ENCODE measurements at places on chromosomes 1 and 21.

DNA sequence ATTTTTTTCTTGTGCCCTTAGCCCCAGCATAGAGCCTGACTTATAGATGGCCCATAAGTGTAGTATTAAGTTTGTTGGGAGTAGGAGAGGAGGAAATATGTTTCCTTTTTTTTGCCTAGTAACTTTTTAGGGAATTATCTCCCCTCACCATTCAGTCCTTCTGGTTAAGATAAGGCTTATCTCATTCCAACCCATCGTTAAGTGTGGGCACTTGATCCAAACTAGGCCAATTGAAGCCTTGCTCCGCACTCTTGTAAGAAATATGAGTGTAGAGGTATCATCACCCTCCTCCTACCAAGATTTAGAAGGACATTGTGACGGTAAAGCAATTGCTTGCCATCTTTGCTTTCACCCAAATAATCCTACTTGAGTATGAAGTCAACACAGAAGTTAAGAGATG is 8.8 kb upstream of the FGGY start:
- no peak for DNase-seq
- no peaks in the 10 kb centered on the region for H3K4me1 ChIP-seq
- no peak overlapping the region for H3K4me3 ChIP-seq

DNA sequence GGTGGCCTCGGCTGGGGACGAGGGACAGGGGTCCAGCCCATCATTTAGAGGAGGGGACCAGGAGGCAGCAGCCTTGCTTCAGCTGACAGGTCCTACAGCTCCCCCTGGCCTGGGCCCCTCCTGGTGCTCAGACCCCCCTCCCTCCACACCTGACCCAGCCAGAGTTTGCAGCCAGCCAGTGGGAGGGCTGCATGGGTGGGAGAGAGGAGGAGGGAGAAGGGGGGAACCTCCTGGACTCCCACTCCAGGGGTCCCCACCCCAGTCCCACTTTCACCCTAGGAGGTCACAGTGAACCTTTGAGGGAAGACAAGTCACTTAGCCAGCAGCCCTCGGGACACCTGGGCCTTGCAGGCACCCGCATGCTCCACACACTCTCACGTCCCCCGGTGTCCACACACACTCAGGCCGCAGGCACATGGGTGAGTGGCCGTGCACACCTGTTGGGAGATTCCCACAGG is 108.9 kb upstream of the ZBTB40 start:
- 0 out of 2 replicates have a peak, but pooled peaks cover under 1% of the 10 kb centered on the region for H3K4me1 ChIP-seq
- H3K27me3 ChIP-seq, result no peaks in the 10 kb centered on the region
- H3K27ac ChIP-seq, result no peak overlapping the region
- H3K36me3 ChIP-seq, result no peaks in the 10 kb centered on the region

GRCh38 chr1:201311356-201312011 is 28.2 kb downstream of the PKP1 start:
- peaks cover 52% of the 10 kb centered on the region for H3K4me1 ChIP-seq
- no peaks in the 10 kb centered on the region for H3K36me3 ChIP-seq
- H3K27ac ChIP-seq, result no peak overlapping the region
- H3K27me3 ChIP-seq, result no peaks in the 10 kb centered on the region
- no peak overlapping the region for H3K4me3 ChIP-seq
- DNase-seq, result no peak

DNA sequence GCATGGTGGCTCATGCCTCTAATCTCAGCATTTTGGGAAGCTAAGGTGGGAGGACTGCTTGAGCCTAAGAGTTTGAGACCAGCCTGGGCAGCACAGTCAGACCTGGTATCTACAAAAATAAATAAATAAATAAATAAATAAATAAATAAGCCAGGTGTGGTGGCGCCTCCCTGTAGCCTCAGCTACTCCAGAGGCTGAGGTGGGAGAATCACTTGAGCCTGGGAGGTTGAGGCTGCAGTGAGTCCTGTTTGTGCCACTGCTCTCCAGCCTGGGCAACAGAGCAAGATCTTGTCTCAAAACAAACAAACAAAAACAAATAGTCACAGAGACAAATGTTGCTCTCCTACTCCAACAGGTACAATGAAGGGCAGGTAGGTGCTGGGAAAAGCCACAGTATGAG is 242.4 kb upstream of the POU3F1 start:
- no peak for DNase-seq
- H3K27me3 ChIP-seq, result peaks cover 83% of the 10 kb centered on the region
- no peaks in the 10 kb centered on the region for H3K36me3 ChIP-seq
- H3K27ac ChIP-seq, result no peak overlapping the region
- H3K4me3 ChIP-seq, result no peak overlapping the region
- H3K4me1 ChIP-seq, result no peaks in the 10 kb centered on the region

DNA sequence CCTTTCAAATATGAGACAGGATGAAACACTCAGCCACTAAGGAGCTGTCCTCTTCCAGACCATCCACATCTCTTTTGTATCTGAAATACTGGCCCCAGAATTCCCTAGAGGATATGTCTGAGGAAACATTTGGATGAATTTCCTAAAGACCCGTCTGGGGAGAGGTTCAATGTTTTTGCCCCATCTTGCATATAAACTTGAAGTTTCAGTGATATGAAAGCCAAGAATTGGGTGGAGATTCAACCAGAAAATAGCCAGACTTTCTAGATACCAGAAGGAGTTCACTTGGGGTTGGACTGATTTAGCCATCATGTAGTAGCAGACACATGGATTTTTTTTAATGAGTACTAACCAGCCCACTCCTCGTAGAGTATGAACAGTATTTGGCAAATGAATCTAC is 182.0 kb downstream of the PLPP3 start:
- no peaks in the 10 kb centered on the region for H3K27me3 ChIP-seq
- no peaks in the 10 kb centered on the region for H3K36me3 ChIP-seq
- H3K27ac ChIP-seq, result no peak overlapping the region

GRCh38 chr1:48761411-48761810 is 15.3 kb downstream of the BEND5 start:
- no peaks in the 10 kb centered on the region for H3K4me1 ChIP-seq
- no peak overlapping the region for H3K27ac ChIP-seq
- no peak for DNase-seq

DNA sequence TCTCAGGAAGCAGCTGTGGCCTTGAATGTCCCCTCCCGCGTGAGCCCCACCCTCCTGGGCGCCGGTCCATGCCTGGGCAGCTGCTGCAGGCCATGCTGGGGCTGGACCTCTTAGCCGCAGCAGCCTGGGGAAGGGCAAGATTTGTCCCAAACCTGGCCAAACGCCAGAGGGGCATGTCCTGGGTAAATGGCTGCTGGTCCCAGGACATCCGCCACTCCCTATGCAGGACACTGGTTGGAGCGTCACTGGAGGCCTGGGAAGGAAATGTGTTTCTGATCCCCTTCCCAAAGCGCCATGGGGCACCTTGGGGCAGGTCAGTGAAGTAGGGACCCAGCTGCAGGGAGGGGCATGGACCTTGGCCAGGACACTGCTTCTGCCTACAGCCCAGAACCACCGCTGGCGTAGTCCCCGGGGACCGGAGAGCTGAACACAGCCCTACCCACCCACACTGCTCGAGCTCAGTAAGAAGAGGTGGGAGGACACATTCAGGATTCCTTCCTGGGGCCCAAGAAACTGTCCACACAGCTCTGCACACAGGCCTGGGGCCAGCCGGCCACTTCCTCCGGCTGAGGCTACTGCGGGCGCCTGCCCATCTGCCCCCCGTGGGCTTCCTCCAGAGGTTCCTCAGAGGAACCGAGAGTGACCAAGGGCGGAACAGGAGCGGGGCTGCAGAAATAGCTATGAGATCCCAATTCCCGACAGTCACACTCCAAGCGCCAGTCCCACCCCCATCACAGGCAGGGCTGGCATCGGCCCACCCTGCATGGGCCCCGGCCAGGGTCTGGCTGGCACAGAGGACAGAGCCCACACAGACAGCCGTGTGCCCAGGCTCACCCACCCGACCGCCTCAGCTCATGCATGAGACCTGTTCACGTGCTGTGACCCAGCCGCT is 10.8 kb upstream of the PLEKHG5 start:
- H3K4me3 ChIP-seq, result no peak overlapping the region
- H3K27me3 ChIP-seq, result no peaks in the 10 kb centered on the region
- no peak overlapping the region for H3K27ac ChIP-seq
- H3K4me1 ChIP-seq, result peaks cover 5% of the 10 kb centered on the region

GRCh38 chr1:171372418-171373084 is 58.6 kb downstream of the FMO4 start:
- H3K4me3 ChIP-seq, result peak overlapping the region; percentile 55
- H3K27ac ChIP-seq, result no peak overlapping the region
- peaks cover 7% of the 10 kb centered on the region for H3K4me1 ChIP-seq

- no peaks in the 10 kb centered on the region for H3K36me3 ChIP-seq
- H3K4me1 ChIP-seq, result no peaks in the 10 kb centered on the region
- H3K4me3 ChIP-seq, result no peak overlapping the region
- no peak for DNase-seq
- H3K27ac ChIP-seq, result no peak overlapping the region
- no peaks in the 10 kb centered on the region for H3K27me3 ChIP-seq
These were observed 47.4 kb upstream of the C21orf91 start for GRCh38 chr21:17866590-17866989.

- no peak for DNase-seq
- H3K4me1 ChIP-seq, result peaks cover 23% of the 10 kb centered on the region
- no peaks in the 10 kb centered on the region for H3K36me3 ChIP-seq
- no peaks in the 10 kb centered on the region for H3K27me3 ChIP-seq
- H3K4me3 ChIP-seq, result no peak overlapping the region
- H3K27ac ChIP-seq, result no peak overlapping the region
These were observed 13.2 kb downstream of the PDXK start for GRCh38 chr21:43731891-43732711.

DNA sequence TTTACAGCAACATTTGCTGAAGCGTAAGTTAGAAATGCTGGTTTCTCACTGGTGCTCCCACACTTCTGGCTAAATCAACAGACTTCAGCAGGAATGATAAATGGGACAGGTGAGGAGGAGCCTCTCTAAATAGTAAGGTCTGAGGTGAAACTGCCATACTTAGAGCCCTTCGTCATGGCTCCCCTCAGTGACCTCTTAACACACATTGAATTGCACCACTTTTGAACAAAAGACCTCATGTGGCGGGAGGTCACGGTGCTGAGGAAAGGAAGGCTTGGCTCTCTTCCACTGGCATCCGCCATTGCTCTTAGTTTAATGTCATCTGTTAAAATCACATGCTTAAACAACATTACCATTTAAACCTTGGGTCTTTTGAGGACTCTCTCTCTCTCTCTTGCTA is 3.4 kb downstream of the MAP3K7CL start:
- no peak overlapping the region for H3K4me3 ChIP-seq
- H3K27me3 ChIP-seq, result no peaks in the 10 kb centered on the region
- no peak for DNase-seq
- H3K4me1 ChIP-seq, result no peaks in the 10 kb centered on the region
- no peaks in the 10 kb centered on the region for H3K36me3 ChIP-seq

- no peak overlapping the region for H3K4me3 ChIP-seq
- no peak overlapping the region for H3K27ac ChIP-seq
- H3K27me3 ChIP-seq, result no peaks in the 10 kb centered on the region
- H3K36me3 ChIP-seq, result no peaks in the 10 kb centered on the region
- DNase-seq, result no peak
These were observed 318.2 kb upstream of the CAMK1G start for GRCh38 chr1:209265301-209265700.

- no peak overlapping the region for H3K27ac ChIP-seq
- no peak for DNase-seq
- H3K36me3 ChIP-seq, result no peaks in the 10 kb centered on the region
- H3K4me1 ChIP-seq, result no peaks in the 10 kb centered on the region
These were observed 159.0 kb upstream of the IGSF21 start for GRCh38 chr1:17948594-17948993.

DNA sequence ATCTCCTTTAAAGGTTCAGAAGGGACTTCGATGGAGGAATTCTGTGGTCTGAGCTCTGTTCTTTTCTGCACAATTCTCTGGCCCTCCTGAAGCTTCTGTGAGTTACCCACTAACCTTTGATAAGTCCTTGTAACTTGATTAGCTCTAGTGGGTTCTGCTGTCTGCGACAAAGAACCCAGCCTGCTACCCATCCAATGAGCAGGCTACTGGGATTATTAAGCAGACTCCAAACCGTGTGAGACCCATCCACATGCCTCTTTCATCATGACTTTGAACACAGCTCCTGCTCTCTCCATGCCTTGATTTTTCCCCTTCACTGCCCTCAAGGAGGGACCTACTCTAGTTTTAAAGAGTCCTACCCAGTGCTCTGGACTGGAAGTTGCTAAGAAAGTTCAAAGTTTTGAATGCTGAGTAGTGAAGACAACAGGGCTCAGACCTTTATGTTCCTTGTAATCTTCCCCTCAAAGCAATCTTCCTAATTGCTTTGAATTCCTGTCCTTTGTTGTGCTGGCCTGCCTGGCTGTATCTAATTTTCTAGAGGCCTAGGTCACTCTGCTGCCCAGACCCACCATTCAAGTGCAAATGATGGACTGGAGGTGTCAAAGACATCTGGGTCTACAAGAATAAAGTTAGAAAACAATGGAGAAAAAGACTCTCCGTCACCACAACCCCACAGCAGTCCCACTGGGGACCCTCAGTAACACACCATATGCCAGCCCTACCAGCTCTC is 146.9 kb downstream of the RHOU start:
- H3K36me3 ChIP-seq, result no peaks in the 10 kb centered on the region
- H3K27me3 ChIP-seq, result peaks cover 53% of the 10 kb centered on the region
- no peak overlapping the region for H3K4me3 ChIP-seq
